ENCODE measurements at places on chromosomes 5 and 9.

GRCh38 chr5:143338658-143339366 lies 64.7 kb downstream of the NR3C1 start:
- no peak for DNase-seq

DNA sequence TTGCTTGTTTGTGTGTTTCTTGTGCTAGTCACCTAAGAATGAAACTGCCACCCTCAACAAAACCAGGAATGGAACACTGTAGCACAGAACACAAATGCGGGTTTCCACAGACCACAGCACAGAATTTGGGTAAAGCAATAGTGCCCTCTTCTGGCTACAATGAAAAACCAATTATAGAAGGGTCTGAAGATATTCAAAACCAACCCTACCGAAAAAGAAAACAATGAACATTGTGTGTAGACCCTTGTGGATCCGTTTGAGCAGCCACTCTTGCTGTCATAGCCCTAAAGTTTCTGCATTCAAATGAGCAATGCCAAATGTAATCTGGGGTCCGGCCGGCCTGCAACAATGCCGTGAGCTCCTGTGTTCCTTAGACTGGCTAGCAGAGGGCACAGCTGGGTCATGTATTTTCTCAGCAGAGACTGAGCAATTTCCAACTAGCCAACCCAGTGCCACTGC lies 8.3 kb upstream of the ENC1 start:
- DNase-seq, result no peak

GRCh38 chr9:129834489-129835127 lies 467 bp downstream of the C9orf78 start:
- no peak for DNase-seq

DNA sequence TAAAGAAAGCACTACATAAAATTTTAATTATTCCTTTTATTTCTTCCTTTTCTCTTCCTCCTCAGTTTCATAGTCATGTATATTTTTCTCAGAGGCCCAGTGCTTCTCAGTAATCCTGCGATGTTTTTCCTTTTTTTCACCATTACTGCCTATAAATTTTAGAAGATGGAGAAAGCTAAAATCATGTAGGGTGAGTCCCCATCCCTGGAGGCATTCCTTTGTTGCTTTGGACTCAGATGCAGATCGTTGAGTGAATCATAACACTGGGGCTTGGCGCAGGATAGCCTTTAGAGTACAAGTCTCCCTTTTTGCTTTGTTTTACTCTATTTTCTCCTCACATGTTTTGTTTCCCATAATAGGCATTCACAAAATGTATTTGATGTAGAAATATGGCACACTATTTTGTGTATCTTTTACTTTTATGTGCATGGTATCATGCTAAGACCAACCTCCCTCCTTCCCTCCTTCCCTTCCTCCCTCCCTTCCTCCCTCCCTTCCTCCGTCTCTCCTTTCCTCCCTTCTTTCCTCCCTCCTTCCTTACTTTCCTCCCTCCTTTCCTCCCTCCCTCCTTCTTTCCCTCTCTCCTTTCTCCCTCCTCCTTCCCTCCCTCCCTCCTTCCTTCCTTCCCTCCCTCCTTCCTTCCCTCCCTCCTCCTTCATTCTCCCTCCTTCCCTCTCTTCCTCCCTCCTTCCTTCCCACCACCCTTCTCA lies 72.4 kb downstream of the NUDT12 start:
- DNase-seq, result no peak

GRCh38 chr5:10505517-10506095 lies 58.3 kb upstream of the ANKRD33B start:
- DNase-seq, result no peak

DNA sequence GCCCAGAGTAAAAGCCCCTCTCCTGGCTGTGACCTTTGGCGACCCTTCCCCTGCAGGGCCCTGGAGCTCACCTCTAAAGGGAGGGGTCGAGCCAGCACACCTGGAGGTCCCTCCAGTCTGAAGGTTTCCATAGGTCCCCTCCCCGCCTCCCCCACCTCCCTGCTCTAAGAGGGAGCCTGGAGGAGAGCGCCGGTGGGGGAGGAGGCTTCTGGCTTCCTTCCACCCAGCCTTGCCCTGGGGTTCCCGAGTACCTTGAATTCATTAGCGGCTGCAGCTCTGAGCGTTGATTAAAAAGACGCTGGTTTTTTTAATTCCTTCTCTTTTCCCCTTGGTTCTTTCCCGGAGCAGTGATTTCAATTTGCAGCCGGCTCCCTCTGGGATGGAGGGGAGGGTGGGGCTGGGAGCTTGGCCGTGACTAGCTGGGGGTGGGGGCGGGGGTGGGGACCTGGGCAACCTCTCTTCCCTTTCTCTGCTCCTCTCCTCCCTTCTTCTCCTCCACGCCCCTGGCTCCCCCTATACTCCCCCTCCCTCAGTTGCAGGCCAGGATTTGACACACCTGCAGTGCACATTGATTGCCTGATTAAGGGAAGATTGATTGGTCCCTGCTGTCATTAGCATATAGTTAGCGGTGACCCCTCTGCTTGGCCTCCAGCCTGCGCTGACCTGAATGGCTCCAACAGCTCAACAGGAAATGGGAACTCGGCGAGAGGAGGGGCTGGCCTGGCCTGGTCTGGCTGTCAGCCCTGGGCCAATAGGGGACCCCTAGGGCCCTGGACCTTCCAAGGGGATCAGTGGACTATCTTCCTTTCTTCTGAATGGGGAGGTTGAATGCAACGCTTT lies 67.5 kb upstream of the RAPGEF1 start:
- DNase-seq, result no peak

All from urinary bladder (tissue), 4 donors.